Activated CD4-positive, alpha-beta T cell treated with anti-CD3 and anti-CD28 coated beads for 4 hours (primary cell): ENCODE measurements at places on chromosomes 16 and 17.

GRCh38 chr16:57049678-57050077 is 42.7 kb upstream of the CPNE2 start:
- DNase-seq: no peak

GRCh38 chr16:81956213-81956948 is 54.9 kb downstream of the SDR42E1 start:
- DNase-seq: no peak

- no peak for DNase-seq
Measured at GRCh38 chr17:50103941-50104340, 8.8 kb downstream of the PDK2 start.

DNA sequence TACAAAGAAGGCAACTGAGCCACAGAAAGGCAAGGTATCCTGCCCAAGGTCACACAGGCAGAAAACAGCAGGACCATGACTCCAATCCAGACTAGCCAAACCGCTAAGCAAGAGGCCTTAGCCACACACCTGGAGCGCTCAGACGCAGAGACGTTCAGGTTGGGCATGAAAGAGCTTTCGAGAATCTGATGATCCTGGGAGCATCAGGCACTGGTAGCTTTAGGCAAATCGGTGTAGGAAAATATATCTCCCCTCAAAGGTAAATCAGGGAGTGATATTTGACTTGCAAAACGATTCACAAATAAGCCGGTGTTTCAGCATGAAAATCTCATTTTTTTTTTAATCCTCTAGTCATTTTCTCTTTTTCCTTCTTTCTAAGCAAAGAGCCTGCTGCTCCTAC is 279.0 kb downstream of the MRTFB start:
- DNase-seq: no peak

DNA sequence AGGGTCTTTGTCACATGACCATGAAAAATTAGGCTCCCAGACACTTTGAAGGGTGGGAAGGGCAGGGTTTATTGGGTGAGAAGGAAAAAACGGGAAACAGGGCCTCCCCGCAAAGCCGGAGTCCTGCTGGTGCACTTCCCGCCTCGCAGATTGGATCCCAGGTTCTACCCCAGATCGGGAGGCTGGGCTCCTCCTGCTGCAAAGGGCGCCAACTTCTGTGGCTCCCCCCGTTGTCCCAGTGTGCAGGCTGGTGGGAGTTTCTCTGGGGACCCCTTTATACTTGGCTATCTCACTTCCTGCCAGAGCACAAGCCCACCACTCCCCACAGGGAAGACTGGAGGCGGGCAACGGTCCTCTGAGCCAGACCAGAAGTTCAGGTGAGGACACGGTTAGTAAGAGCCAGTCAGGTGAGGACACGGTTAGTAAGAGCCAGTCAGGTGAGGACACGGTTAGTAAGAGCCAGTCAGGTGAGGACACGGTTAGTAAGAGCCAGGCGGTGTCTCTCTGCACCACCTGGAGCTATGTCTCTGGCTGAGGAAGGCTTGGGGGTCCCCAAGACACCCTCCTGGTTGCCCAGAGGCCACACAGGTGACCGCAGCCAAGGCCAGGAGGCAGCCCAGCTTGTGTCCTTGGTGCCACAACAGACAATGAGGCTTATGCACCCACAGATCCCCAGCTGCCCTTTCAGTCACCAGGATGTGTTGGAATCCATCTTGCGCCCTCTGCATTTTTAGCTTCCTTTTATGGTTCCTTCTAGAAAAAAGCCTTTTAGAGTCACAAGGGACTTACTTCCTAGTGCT is 48.1 kb upstream of the CHMP6 start:
- DNase-seq: no peak

GRCh38 chr16:3513892-3514583 is 13.2 kb downstream of the CLUAP1 start:
- DNase-seq: no peak

GRCh38 chr16:46885960-46886763 is 2.0 kb downstream of the GPT2 start:
- no peak for DNase-seq

GRCh38 chr16:4523686-4524085 is 14.9 kb downstream of the CDIP1 start:
- DNase-seq: no peak

DNA sequence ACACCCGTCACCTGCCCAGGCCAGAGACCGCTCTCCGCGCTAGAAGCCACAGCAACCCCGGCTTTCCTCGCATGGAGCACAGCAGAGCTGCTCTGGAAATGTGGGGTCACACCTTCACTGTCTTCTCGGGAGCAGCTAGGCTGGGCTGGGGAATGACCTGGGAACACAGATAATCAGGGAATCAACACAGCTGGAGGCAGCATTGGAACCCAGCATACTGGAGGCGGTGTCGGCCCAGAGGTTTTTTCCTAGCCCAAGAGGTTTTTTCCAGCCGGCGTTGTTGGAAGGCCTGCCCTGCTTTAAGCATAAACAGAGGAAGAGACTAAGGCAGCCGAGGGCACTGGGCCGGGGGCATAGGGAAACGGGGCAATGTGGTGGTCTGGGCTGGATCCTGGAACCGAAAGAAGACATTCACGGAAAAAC is 791 bp upstream of the PLD6 start:
- no peak for DNase-seq

DNA sequence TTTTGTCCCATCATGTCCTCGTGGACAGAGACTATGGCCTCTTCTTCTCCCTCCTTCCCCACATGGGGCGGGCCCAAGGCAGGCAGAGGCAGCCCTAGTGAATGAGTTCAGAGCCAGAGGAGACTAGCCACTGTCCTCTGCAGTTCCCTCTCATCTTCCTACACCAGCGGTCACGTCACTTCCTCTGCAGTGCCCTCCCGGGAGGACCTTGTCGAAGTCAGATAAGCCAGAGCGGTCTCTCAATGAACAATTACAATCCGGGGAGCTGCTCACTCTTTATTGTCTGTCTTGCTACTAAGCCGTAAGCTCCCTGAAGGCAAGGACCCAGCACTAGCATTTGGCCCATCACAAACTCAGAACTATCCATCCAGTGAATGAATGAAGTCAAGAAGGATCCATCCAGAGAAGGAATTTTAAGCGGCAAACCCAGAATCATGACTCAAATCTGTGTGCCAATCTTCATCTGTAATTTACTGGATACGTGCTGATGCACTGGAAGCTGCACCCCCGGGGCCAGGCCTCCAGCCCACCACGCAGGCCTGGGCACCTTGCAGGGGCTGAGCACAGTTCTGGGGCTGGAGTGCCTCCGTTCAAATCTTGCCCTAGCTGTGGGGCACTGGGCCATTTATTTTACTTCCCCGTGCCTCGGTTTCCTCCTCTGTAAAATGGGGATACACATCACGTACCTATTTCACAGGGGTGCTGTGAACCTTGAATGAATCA is 18.1 kb downstream of the ZNF423 start:
- DNase-seq: no peak

DNA sequence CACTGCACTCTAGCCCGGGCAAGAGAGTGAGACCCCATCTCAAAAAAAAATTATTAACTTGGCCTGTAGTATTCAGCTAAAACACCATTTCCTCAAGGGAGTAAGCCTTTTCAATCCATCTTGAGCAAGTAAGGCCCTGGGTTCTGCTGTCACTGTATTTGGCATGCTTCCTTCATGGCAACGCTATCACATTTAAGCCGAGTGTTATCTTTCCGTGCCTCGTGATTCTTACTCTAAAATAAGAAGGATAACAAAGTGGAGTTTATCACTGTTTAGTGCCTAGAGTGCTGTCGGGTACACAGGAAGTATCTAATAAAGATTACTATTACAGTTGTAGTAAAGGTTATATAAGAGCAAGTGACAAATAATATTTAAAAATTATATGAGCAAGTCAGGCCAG is 8.8 kb downstream of the VPS53 start:
- DNase-seq: no peak

- DNase-seq: no peak
Measured at GRCh38 chr16:31465788-31466370, 6.1 kb upstream of the TGFB1I1 start.

- DNase-seq: no peak
Measured at GRCh38 chr16:26772503-26772902, 294.2 kb upstream of the C16orf82 start.

GRCh38 chr16:2610781-2611498 is 71.4 kb upstream of the KCTD5 start:
- no peak for DNase-seq

DNA sequence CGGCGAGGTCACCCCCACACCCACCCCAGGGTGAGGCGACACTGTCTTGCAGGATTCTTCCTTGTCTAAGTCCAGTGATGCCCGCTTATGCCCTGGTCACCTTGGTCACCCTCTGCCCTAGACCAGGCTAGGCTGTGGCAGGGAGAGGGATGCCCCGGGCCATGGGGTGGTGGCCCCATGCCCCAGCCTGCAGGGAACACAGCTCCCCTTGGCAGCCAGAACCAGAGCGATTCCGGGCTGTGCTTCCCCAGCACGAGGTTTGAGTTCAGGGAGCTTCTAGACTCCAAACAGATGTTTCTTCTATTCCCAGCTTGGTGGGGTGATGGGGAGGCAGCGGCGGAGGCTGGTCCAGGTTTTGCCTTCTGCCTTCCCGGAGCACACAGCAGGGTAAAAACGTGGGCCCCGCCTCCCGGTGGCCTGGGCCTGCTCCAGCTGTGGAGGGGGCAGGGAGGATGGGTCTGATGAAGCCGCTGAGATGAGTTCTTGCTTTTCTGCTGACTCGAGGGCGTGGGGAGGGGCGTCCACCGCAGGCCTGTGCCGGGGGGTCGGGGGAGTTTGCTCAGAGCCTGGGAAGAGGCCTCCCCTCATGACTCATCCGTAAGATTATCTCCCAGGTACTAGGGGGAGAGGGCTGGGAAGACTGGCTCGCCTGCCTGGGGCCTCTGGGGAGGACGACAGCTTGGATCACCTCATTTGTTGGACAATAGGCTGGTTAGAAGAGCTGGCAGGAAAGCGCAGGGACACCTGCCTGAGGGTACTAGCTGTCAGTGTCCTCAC is 15.4 kb downstream of the SMTNL2 start:
- DNase-seq: no peak

- DNase-seq: no peak
Measured at GRCh38 chr16:54102888-54103866, 183.4 kb downstream of the IRX3 start.

GRCh38 chr17:9802294-9802693 is 10.9 kb upstream of the DHRS7C start:
- DNase-seq: no peak

DNA sequence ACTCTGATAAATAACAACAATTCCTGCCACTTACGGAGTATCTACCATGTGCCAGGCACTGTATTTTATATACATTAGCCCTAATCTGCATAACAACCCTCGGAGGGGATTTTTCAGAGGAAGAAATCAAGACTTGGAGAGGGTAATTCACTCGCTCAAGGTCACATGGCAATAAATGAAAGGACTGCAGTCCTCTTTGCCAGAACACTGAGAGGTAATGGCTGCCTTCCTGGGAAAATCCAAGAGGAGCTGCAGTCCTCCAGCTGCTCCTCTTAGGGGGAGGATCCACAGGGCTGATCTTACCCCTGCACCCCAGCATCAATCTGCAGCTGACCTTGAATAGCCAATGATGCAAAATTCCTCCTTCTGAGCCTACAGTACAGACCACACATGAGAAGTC is 114.1 kb upstream of the RPL38 start:
- DNase-seq: no peak

DNA sequence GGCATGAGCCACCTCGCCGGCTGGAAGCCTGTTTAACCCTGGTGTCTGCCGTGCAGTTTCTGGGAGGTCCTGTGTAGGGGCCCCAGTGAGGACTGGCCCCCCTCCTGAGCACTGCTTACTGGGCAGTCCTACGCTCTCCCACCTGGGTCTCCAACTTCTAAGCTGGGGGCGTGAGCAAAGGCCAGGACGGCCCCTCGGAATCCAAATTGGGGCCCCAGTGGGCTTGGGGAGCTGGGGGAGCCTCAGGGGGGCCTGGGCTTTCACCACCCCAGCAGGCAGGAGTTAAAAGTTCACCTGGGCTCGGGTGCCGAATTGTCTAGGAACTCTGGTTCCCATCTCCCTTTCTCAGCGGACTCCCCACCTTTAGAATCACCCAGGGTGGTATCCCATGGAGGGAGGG is 7.2 kb upstream of the SLC38A10 start:
- no peak for DNase-seq

GRCh38 chr16:88871349-88871702 is 4.9 kb upstream of the PABPN1L start:
- no peak for DNase-seq

DNA sequence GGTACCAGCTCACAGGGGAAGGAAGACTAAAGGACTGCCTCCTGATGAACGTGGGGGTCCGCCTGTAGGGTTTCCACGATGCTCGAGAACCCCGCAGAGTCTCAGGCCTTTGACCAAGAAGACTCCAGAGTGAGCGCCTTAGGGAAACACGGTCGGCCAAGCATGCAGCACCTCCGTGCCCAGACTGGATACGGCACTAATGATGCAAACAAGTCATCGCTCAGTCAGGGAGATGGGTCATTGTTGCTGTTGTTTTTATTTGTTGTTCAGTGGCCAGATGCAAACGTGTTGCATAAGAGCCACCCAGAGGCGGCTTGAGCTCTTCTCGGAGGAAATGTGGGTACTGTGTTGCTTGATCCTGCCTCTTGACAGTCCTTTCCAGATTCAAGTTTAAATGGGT is 19.3 kb upstream of the RBFOX3 start:
- no peak for DNase-seq
